AG09319 (cell line): ENCODE measurements at places on chromosomes 3 and 15.

DNA sequence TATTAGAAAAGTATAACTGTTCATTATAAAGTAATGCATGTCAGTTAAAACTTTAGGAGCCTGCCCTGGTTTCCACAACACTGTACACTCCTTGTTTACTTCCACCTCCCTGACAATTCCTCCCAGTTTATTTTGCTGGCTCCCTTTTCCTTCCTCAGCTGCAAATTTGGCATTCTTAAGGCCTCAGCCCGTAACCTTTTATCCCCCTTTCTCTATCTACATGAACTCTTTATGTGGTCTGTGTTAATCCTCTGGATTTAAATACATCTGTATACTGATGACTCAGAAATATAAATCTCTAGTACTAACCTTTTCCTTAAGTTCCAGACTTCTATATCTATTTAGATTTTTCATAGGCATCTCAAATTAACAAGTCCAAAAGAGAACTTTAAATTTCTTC, 143.6 kb downstream of the OTOL1 start:
- DNase-seq = no peak

DNA sequence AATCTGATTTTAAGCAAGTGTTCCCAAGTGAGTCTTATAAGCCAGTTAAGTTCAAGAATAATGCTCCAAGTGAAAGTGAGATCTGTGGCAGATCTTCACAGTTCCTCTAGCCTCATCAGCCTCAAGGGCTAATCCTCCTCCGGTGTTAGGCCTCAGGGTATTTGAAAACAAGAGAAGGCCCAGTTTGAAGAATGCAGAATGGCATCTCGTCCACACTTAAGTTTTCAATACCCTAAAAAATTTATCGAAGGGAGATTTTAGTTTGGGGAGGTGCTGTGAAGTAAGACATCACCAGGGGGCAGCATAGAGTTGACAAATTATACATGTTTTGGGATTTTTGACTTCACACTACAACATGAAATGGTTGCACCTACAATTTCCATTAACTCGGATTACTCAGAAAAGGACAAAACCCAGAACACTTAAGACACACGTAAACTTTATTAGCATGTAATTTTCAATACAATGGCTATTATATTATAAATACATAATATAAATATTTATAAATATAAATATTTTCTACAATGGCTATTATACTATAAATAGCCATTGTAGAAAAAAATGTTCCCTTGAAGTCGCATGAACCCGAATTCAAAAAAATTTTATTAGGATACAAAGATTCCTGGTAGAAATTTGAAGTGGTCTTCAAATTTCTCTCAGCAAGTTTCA, 2.3 kb upstream of the TMEM266 start:
- DNase-seq = peak; percentile 2

GRCh38 chr3:107524326-107524840, 1.6 kb downstream of the BBX start:
- DNase-seq = no peak

DNA sequence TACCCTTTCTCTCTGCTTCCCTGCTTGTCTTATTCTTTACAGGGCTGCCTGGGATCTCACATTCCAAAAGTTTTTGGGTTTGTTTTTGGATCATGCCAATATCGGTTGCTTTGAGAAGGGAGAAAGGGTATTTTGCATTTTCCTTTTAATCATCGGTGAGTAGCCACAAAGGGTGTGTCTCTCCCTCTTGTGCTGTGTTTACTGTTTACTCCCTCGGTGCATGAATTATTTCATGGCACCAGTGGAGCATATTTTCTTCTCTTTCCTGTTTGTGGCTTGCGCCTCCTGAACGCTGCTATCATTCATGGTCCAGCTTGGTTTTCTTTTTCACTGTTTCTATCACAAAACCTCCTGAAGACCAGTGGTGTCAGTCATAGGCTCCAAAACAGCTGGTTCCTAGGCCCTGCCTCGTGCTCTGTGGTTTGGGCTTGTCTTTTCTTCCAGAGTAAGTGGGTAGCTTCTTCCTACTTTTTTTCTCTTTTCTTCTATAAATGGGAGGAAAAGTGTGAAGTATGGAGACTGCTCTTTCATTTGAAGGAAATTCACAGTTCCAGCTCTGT, 54.9 kb downstream of the IGF1R start:
- DNase-seq = no peak

DNA sequence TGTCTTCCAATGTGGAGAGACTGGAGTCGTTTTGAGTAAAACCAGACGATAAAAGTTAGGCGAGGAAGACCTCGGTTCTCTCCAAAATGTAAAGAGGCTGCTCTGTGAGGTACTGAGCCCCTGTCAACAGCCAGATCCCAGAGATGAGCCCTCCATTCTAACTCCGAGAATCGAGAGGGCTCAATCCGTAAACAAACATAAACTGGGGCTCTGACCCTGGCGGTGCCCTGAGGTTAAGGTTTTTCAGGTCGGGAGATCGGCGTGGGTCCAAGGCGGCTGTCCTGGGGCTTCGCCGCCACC, 417 bp downstream of the TBCCD1 start:
- DNase-seq = no peak
